ENCODE measurements at places on chromosomes 16 and 17. TPM values are rescaled to one million over a fixed set of nuclear protein-coding genes. Genes with fewer than 3 reads are reported as not detected.

DNA sequence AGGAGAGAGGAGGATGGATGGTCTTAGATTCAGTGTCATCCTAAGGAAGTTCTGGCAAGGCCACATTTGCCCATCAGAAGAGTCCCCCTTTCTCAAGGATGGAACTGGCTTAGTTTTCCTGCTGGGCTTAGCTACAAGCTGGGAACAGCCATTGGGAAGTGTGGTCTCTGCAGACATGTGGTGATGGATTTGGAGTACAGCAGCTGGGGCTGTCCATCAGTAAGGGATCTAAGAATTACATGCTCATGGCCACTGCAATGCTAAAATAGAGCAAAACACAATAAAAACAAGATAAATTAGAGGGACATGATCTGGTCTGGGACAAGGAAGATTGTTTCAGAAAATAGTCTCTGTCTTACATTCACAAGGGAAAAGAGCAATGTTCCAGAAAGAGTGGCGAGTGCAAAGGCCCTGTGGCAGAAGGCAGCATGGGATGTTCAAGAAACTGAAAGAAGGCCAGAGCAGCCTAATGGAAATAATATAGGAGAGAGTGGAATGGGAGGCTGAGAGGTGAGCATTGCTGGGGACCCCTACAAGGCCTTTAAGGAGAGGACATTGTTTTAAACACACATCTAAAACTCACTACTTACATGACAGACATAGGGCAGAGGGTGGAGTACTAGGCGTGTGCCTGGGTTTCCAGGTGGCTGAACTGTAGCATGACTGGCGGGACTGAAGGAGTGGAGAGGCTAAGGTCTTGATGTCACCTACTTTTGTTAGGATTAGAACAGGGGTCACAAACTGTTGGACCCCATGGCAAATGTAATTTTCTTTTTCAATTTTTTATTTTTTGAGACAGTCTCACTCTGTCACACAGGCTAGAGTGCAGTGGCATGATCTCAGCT lies 17.0 kb upstream of the TOX3 start:
- no peak for DNase-seq

DNA sequence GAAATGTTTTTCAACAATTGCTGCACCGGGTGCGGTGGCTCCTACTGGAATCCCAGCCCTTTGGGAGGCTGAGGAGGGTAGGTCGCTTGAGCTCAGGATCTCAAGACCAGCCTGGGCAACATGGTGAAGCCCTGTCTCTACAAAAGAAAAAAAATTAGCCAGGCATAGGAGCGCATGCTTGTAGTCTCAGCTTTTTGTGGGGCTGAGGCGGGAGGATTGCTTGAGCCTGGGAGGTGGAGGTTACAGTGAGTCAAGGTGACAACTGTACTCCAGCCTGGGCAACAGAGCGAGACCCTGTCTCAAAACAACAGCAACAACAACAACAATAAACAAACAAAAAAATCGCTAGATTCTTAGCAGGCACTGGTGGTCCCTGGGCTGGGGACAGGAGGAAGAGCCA lies 28.5 kb downstream of the IL21R start:
- DNase-seq: no peak

DNA sequence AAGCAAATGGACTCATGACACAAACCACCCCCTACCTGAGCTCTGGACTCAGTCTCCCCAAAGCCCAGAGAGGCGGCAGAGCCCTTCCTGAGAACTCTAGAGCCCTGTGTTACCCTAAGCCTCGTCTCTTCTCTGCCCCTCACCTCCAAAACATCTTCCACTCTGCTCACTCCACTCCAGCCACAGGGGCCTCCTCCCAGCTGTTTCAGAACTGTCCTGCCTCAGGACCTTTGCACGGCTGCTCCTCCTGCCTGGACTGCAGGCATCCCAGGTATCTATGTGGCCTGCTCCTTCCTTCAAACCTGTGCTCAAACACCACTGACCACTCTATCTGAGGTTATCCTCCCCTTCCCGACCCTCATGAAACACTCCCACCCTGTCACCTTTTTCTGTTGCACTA lies 12.9 kb upstream of the LITAF start:
- no peak for DNase-seq

The C16orf87 gene
- total RNA-seq: 5.1 TPM

DNA sequence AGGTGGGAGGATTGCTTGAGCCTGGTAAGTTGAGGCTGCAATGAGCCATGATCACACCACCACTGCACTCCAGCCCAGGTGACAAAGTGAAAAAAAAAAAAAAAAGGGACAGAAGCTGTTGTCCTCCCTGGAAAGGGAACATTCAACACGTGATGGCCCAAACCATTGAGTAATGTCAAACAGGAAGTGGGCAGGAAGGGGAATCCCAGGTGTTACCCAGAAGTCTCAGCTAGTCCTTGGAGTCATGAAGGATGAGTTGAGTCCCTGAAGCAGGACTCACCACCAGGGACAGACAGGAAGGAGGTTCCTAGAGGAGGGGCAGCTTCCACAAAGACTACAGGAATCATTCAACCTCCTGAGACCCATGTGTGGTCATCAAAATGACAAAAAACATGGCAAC lies 19.8 kb upstream of the CMIP start:
- DNase-seq: no peak

The GSG1L gene
- not detected for total RNA-seq

DNA sequence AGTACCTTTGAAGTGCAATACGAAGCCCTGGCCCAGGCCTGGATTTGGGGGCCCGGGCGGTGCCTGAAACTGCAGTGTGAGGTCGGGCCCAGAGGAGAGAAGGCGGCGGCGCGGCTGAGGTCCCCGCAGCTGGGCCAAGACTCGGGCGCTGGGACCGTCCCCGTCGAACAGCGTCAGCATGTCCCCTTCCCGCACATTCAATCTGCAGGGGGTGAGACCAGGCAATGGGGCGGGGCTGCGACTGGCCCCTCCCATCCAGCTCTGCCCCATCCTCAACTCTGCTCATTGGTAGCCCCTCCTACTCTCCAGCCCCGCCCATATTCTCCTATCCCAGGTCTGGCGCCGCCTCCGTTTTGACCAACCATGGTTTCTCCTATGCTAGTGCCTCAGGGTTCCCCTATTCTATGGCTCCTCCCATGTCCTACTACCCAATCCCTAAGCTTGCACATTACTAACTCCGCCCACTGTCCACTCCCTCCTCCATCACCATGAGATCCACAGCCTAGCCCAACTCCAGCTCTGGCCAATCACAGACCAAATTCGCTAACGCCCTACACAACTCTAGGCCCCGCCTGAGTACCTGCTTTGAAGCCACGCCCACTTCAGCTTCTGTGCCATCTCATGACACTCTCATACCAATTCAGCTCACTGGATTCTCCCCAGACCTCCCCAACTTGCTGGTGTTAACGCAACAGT lies 14.4 kb upstream of the CDIPT start:
- no peak for DNase-seq

GRCh38 chr17:60128171-60128859 lies 21.5 kb upstream of the CA4 start:
- no peak for DNase-seq

Measured in tibial nerve (tissue), 4 donors.